ENCODE measurements at places on chromosomes 1 and 21.
A peak's percentile ranks its signal among the peaks of the same experiment; 100 is the strongest.

DNA sequence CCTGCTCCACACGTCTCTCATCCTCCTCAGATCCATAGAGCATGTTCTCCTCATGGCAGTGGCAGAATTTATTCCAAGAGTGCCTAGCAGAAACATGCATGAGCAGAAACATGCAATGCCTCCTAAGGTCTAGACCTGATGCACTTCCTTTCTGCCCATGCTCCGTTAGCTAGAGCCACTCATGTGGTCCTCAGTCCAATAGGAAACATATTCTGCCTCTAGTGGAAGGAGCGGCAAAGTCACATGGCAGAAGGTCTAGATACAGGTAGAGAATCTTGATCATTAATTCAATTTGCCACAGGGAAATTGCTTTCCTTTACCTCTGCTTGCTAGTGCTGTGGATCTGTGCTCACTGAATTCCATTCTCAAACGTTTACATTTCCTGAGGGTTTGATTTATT, 130.4 kb downstream of the KIF26B start:
- no peak for DNase-seq

DNA sequence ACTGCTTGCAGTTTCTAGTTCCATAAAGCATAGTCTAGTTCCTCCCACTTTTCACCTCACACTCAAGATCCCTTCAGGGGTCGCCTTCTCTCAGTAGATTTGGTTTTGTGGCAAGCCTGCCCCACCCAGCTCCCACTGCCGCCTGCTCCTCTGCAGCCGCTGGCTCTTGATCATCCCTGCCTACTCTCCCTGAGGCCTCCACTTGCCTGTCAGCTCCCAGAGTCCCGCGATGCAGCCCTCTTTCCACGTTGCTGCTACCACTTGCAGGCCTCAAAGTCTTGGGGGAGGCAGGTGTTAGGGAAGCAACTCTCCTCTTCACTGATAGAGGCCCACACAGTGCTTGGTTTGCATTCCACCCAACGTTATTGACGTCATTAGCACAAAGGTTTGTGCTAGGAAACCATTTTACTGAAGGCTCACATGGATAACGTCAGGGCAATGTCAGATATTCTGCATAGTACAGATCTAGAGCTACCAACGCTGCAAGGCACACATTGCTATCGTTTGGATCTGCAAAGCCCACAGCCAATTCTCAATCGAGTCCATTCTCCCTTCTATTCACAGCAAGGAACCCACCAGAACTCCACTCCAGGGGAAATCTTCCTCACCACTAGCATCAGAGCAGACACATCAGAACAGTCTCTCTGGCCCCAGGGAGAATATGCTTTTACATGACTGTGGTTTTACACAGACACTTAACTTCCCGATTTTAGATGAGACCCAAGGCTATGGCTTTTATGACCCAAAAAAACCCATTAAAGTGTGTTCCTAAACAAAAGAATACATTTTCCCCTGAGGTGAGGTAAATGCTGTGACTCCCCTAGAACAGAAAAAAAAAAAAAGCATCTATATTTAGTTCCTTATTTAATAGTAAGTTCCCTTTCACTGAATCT, 519.5 kb upstream of the CAMK1G start:
- DNase-seq = no peak

DNA sequence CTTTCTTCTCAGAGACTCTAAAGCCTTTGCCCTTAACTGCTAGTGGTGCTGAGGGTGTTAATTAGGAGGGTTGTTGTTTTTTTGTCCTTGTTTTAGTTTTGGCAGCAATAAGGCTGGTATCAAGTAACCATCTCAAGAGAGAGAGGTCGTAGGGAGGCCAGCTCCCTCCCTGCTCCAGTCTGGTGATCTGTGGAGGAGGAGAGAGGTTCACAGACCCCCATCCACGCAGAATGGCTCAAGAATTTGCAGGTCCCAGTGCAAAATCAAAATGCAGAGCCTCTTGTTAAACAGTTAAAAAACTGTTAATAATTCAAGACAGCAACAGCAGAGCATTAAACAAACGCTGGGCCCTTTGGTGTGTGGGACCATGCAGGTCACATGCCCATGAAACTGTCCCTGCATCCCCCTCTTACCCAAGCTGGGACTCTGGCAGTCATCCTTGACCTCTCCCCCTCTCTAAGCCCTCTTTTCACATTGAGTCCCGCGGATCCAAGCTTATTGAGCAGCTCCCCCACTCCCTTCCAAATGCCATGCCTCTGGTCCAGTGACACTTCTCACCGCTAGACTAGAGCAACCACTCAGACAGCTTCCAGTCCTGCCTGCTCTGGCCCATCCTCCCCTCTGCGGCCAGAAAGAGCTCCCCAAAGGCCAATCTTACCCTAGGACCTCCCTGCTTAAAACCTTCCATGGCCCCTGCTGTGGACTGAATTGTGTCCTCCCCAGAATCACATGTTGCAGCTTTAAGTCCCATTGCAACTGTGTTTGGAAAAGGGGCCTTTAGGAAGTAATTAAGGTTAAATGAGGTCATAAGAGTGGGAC, 47.7 kb upstream of the RPL11 start:
- DNase-seq = no peak

GRCh38 chr1:10986525-10986890, 25.9 kb upstream of the TARDBP start:
- no peak for DNase-seq

- no peak for DNase-seq
Observed at GRCh38 chr1:5448486-5448885, 543.7 kb downstream of the NPHP4 start.

GRCh38 chr1:24932725-24933294, 2.7 kb upstream of the RUNX3 start:
- DNase-seq = no peak

DNA sequence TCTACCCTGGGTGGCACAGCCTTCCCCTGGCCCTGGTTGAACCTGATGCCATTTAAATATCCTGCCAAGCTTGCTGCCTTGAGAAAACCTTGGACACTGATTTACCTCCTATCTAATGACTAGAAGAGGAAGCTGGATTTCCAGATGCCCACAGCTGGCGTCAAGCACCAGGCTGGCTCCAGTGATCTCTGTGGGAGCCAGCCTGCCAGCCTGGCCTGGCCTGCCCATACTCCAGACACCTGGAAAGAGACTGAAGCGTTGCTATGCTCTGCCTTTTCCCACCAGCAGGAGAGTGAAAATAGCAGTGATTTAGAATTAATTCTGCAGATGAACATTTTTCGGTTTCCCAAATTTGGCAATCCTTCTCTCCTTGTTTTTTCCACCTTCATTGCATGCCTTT, 11.5 kb upstream of the EIF4G3 start:
- no peak for DNase-seq

DNA sequence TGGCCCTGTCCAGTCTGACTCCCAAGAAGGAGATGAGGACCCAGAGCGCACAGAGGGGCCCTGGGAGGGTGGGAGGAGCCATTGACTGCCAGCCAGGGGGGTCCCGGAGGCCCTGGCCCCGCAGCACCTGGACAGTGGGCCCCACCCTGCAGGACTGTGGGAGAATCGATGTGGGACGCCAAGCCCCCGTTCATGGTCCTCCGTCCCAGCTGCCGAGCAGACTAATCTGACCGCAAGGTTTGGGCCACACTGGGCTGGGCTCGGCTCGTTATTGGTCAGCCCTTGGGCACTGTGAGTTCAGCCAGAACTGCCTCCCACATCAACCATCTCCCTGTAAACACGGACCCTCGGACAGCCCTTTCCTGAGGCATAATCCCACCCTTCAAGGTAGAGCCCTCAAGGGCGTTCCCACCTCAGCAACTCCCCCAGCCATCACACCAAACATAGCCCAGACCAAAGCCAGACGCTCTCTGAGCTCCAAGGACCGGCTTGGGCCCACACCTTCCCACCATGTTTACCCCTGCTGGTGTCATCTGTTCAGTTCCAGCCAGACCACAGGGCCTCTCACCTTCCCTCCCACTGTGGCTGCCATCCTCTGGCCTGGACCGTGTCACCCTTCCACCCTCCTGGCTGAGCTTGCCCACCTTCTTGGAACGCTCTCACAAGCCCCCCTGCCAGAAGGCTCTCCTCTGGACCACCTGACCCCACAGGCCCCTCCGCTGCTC, 16.2 kb upstream of the POFUT2 start:
- no peak for DNase-seq

DNA sequence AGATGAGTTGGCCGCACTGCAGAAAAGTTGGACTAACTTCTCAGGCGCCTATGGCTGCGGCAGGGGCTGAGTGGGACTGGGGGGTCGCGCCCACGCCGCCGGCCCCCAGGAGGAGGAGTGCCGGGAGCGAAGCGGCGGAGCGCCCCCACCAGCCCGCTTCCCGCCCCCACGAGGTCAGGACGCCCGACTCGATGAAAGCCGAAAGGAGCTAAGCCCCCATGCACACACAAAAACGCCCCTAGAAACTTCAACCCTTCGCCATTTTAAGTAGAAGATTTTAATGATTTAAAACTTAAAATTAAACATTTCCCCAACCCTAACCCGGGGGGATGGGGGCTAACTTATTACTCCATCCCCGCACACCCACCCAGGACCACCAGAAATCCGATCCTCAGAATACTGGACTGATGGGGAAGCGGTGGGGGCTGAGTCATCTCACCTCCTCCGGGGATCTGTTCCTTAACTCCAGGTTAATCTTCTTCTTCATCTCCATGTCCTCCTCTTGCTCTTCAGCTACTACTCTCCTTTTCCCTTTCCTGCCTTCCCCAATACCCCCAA, 539 bp downstream of the ANP32E start:
- no peak for DNase-seq

- DNase-seq = peak; percentile 83
Observed at GRCh38 chr1:1360506-1361169, 2.3 kb upstream of the MXRA8 start.

- no peak for DNase-seq
Observed at GRCh38 chr1:231362325-231362724, 24.2 kb downstream of the SPRTN start.

DNA sequence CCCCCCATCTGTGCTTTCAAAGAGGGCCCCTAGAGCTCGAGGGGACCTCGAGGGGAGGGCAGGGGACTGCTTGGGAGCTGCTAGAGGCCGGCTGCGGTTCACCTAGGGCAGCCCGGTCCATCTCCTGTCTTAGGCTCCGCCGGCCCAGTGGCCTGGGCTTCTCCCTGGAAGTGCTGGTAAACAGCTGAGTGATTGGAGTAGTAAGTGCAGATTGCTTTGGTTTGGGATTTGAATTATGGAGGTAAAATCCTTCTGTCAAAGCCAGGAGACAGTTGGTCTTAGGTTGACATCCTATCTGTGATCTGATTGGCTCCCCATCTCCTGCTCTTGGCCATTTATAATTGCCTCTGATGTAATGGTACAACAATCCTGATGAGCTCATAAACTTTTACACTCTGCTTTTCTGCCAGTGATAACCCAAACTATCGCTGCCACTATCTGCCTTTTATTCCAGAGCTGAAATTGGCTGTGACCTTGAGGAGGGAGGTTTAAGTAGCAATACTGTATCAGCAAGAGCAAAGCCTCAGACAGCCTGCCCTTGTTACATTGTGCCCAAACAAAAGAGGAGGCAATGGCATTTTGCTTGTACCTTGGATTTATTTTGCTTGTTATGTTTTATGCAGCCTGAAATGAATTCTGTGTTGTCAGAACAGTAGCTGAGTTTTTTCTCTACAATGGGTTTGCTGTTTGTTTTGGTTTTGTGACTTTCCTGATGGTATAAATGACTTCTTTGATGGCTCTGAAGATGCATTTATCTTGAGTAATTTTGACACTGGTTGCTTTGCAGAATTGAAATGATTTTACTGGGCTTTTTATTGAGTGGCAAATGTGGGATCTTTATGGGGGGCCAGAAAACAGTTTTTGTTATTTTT, 2.4 kb downstream of the ARID1A start:
- DNase-seq = peak; percentile 71

GRCh38 chr1:246613096-246613758, 47.0 kb downstream of the CNST start:
- DNase-seq = no peak

GRCh38 chr1:205227584-205228013, at the start of gene TMCC2:
Gene TMCC2 (plus strand): TSS chr1:205227946. CDS start chr1:205228565, 619 bp downstream.
- DNase-seq = peak; percentile 88

- DNase-seq = no peak
Observed at GRCh38 chr1:113191579-113192076, 118.6 kb downstream of the LRIG2 start.

DNA sequence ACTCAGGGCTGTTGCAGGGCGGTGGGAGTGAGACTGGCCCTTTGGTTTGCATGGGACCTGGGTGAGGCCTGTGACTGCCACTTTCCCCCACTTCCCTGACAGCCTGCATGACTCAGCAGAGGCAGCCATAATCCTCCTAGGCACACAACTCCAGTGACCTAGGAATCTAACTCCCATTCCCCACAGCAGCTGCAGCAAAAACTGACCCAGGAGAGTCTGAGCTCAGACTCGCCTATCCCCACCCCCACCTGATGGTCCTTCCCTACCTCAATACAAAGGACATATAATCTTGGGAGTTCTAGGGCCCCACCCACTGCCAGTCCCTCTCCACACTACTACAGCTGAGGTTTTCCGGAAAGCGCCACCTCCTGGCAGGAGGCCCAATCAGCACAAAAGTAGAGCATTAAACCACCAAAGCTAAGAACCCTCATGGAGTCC, 26.7 kb downstream of the NDC1 start:
- no peak for DNase-seq

GRCh38 chr1:22064751-22065402, 12.4 kb downstream of the CDC42 start:
- DNase-seq = no peak

GRCh38 chr1:243742819-243743218, 107.2 kb downstream of the AKT3 start:
- no peak for DNase-seq

DNA sequence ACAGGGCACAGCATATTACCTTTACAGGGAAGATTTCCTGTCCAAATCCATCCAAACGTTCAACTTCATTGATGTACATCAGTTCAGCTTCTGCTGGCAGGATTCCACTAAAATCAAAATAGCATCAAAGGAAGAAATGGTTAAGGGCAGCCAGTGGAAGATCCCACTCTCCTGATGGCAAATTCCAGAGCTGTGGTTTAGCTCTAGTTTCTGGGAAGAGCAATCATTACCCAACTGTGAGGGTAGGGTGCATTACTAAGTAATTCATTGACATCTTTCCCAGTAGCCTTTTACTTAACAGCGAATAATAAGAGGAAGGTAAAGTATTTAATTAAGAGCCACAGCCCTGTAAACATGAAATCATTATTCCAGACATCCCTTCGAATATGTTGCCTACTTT, 120.7 kb downstream of the SMYD2 start:
- DNase-seq = no peak

DNA sequence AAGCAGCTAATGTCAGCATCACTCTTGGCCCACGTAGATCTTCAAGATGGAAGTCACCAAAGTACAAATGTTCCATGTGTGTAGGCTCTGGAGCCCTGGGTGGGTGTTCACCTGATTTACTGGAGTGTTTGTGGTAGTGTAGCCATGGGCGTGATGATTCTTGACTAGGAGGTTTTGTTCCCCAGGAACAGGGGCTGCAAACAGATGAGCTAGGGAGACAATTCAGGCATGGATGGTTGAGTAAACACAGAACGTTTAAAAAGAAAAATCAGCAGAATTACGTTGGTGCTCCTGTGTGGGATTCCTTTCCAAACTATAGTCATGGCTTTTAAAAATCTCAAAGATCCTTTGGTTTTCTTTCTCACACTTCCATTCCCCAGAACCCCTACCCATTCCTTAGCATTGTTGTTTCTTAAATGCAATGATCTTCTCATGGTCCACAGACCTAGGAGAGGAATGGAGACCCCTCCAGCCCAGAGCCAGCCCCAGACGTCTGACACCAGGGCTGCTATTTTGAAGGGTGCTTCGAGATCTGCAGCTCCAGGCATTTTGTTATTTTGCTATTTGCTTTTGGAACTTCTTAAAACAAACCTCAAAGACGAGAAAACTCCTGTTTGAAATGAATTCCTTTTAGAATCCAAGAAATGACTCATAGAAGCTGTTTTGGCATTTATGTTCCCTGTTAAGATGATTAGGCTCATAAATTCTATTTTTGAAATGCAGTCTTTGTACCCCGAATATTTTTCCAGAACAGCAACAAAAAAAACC, 115.1 kb downstream of the ETS2 start:
- no peak for DNase-seq

GRCh38 chr1:150282558-150282958, 204 bp downstream of the CIART start:
- no peak for DNase-seq
